Pericardium fibroblast (primary cell): ENCODE measurements at places on chromosomes 2 and 18. TPM values are rescaled to one million over a fixed set of nuclear protein-coding genes. Genes with fewer than 3 reads are reported as not detected.

The ZNF514 gene
- 4.3 and 6.8 TPM in 2 replicates for total RNA-seq

The CCDC74A gene
- 12.3 and 16.9 TPM in 2 replicates for total RNA-seq

The RFTN2 gene
- 9.8 and 23.0 TPM in 2 replicates for total RNA-seq

The PAIP2B gene
- total RNA-seq = 0.35 and 1.9 TPM in 2 replicates

The DRC1 gene
- not detected in 2 replicates for total RNA-seq

The VWC2L gene
- not detected in 2 replicates for total RNA-seq

The PTPN4 gene
- 8.2 and 20.8 TPM in 2 replicates for total RNA-seq
